ENCODE measurements at places on chromosomes 7 and 10.
A peak's percentile ranks its signal among the peaks of the same experiment; 100 is the strongest.

GRCh38 chr7:71659622-71660021 is 527.7 kb downstream of the GALNT17 start:
- no peak for DNase-seq

- no peak for DNase-seq
Measured at GRCh38 chr10:11535346-11535959, 76.0 kb downstream of the USP6NL start.

DNA sequence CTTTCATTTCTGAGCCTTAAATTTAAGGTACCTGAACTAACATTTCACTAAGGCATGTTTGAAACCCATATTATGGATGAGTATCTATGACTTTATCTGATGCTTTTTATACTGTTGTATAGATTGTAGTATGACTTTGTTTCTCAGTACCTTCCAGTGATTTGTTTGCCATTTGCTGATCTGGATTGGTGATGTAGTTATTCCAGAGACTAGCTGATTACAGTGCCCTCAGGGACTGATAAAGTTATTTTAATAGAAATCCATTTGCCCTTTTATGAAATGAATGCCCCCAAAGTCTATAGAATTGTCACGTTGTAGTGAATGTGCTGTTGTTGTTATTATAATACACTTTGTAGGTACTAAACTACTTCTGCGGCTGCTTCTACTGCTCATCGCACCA is 385.4 kb upstream of the LRGUK start:
- DNase-seq: no peak

DNA sequence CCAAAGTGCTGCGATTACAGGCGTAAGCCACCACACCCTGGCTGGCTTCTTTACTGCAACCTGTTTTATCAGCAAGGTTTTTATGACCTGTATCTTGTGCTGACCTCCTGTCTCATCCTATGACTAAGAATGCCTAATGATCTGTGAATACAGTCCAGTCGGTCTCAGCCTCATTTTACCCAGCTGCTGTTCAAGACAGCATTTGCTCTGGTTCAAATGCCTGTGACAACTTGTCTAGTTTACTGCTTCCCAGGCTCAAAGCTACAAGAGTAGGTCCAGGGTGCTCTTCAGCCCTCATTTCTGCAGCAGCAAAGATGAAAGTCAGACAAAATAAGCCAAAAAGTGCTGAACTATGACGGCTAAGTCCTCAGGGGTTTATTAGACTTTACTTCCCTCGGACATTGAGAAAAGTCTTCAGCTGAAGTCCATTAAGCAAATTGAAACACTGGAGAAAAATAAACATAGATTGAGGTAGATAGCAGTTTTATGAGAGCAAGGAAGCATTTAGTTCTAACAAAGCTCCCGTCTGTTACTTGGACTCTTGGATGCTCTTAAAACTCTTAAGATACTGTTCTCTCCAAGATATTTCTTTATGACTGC is 12.5 kb upstream of the LYZL1 start:
- no peak for DNase-seq

- DNase-seq: no peak
Measured at GRCh38 chr10:114850126-114850525, 28.5 kb downstream of the FHIP2A start.

DNA sequence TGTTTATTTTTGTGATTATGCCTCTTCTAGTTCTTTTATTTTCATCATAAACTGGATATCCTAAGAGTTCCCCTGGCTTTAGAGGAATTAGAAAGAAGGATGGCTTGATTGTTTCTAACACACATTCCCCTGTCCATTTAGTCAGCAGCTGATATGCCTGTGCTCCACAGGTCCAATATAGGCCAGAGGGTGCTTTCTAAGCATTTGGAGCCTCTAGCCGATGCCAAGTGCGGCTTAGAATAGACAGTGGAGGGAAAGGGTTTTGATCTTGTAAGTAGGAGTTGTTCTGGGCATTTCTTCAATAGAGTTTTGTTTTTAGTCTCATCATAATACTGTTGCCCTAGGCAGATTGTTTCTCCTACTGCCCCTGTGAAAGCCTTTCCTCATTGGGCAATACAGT is 6.6 kb downstream of the CYP3A43 start:
- no peak for DNase-seq

GRCh38 chr7:107386548-107387102 is 83.2 kb upstream of the GPR22 start:
- DNase-seq: no peak

DNA sequence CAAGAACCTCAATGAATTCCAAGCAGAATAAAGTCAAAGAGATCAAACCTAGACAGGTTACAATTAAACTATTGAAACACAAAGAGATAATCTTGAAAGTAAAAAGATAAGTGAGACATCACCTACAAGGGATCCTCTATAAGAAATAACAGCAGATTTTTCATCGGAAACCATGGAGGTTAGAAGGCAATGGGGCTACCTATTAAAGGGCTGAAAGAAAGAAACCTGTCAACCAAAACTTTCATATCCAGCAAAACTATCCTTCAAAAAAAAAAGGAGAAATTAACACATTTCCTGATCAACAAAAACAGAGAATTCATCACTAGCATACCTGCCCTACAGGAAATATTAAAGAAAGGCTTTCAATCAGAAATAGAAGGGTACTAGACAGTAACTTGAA is 244.9 kb downstream of the ARHGAP12 start:
- DNase-seq: peak; percentile 5

GRCh38 chr7:157928171-157928794 is 591.5 kb downstream of the DNAJB6 start:
- DNase-seq: no peak

- no peak for DNase-seq
Measured at GRCh38 chr7:77383333-77383740, 32.8 kb downstream of the GSAP start.

- DNase-seq: no peak
Measured at GRCh38 chr7:90727412-90727811, 131.3 kb downstream of the CDK14 start.

GRCh38 chr10:132129431-132129830 is 57.3 kb upstream of the DPYSL4 start:
- DNase-seq: no peak

DNA sequence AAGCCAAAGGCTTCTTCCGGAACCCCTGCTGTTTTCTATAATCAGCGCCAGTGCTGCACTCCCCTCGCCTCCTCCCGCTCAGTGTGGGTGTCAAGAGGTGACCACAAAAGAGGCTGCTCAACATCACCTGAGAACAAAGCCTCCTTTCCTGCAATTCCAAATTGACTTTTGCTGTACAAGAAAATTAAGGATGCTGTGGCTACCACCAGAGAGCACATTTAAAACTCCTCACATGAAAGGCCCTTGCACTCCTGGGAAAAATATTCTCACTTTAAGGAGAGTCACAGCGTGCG is 96.4 kb downstream of the HIPK2 start:
- no peak for DNase-seq

GRCh38 chr10:35447693-35448407 is 111.5 kb downstream of the CCNY start:
- peak; percentile 95 for DNase-seq

- DNase-seq: no peak
Measured at GRCh38 chr7:6589151-6589828, 531 bp upstream of the INTS15 start.

- DNase-seq: no peak
Measured at GRCh38 chr7:755413-755805, 28.3 kb upstream of the PRKAR1B start.

- no peak for DNase-seq
Measured at GRCh38 chr7:301291-302053, 11.5 kb downstream of the FOXL3 start.

- DNase-seq: no peak
Measured at GRCh38 chr10:4351723-4352413, 474.1 kb upstream of the AKR1E2 start.

DNA sequence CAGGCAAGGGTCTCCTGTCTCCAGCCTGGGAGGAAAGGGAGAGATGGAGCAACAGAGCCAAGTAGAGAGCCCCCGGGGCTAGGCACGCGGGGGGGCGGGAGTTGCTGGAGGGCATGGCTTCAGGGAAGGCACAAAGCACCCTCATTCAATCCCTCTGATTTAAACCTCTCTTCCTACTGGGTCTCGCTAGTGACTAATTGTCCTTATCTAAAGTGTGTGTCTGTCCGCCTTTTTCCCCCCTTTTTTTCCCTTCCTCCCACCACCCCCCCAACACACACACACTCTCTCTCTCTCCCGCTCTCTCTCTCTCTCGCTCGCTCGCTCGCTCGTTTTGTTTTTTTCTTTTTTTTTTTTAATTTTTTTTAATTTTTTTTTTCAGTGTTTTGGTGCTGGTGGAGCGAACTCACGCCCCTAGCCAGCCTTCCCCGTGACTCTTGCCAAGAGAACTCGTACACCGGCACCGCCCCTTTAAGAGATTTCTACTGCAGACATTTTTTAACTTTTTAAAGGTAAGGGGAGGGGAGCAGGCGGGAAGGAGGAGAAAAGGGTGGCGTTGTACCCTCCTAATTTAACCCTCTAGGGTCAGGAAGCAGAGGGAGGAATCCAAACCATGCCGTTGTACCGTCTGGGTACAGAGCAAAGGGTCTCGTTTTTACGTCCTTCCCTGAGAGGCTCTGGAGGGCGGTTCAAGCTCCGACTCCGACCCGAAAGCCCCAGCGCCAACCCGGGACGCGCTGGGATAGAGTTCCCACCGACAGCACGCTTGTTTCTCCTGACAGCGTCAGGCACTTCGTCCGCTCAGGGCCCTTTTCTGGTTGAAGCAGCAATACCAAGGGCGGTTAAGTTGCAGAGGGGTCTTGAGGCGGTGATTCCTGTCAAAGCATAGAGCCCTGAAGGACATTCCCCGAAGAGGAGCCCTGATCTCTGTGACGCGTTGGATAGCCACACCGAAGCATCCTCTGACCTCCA is at the start of gene HPSE2:
TSS of gene HPSE2 (minus strand) at position 195 of the 969 bp plus-strand sequence.
- DNase-seq: no peak

DNA sequence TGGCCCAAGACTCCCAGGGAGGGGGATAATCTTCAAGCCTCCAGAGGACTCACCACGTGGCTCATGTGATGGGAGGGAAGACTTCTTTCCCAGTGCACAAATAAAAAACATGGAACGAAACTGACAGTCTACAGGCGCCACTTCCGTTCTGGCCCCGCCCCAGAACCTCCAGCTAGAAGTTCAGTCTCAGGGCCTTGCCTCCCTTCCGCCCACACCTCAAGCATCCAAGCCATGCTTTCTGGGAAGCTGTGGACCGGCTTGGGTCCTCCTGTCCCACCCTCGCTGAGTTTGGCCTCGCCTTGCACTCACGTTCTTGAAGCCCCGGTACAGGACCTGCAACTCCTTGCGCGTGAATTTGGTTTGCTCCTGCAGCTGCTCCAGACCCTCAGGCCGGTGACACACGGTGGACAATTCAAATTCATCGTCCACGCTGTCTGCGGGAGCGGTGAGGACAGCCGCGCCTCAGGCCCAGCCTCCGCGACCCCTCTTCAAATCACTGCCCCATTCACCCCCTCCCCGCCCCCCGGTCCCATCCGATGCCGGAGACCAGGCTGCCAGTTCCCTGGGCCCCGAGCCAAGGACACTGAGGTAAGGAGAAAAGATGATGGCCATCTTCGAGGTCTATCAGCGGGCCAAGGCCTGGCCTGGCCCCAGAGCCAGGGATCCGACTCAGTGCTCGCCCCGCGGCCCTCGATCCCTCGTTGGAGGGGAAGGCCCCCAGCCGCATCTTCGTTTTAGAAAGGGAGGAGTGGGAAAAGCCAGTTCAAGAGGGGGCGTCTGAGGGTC is 10.7 kb upstream of the OGA start:
- no peak for DNase-seq

DNA sequence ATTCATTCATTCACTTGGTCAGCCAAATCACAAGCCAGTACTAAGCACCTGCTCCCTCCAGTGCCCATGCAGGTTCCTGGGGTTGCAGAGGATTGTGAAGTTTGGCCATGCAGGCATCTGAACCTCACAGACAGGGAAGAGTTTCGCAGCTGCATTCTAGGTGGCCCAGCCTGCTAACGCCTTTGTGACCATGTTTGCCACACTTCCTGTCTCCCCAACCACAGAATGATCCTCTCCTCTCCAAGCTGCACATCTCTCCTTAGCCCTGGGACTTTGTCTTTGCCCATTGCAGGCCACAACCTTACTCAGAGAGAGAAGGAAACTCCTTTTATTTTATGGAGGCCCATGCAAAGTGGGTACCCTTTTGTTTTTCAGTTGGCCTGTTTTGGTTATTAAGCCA is 31.8 kb downstream of the EPDR1 start:
- no peak for DNase-seq

DNA sequence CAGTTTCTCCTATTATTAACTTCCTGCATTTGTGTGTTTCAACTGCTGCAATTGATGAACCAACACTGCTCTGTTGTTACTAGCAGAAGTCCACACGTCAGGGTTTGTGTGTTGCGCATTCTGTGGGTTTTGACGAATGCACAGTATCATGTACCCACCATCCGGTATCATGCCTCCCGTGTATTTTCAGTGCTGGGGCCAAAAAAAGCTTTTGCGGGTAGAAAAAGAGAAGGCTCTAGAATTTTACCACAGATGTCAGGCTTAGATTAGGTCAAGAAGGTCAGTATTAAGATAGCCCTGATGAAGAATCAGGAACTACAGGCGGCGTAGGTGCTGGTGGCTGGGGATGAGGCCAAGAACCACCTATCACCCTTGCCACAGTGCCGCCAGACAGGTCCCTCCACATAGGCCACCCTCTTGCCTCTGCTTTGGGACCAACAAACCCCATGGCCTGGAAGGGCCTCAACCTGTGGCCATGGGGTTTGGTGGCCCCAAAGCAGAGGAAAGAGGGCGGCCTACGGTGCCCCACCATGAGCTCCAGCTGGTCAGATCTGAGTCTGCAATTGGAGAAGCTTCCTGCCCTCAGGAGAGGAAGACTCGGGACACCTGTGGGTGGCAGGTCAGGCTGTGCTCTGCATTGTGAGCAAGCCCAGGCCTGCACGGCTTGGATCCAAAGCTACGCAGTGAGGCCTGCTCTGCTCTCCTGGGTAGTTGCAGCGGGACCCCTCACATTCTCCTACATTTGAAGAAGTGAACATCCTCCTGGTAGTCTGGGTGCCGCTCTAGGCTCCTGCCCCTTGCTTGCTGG is 71.9 kb downstream of the MKI67 start:
- DNase-seq: no peak

DNA sequence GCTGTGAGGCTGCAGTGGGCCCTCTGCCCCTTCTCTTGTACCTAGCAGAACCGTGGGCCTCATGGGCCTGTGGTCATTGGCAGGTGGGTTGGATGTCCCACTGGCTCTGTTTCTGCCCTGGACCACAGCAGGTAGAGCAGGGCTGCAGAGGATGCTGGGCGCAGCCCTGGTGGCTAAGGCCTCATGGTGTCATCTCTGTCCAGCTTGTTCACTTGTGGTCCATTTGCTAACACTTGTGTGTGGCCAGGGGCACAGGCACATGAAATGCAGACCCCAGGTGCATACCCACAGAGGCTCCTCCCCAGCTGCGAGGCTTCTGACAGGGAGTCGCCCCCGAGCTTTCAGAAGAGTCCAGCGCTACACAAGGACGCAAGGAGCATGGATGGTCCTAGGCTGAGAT is 22.4 kb upstream of the TBRG4 start:
- no peak for DNase-seq

Data from NCI-H69 (cell line).